ENCODE measurements at places on chromosomes 7 and 10. TPM values are rescaled to one million over a fixed set of nuclear protein-coding genes. Genes with fewer than 3 reads are reported as not detected.

TMEM254 gene
- 11.4 TPM for total RNA-seq

CLEC5A gene
- total RNA-seq: not detected

DDC gene
- total RNA-seq: 0.32 TPM

C10orf90 gene
- total RNA-seq: not detected

CYP3A7 gene
- not detected for total RNA-seq

OR6B1 gene
- total RNA-seq: not detected

PODXL gene
- 0.76 TPM for total RNA-seq

GPR15LG gene
- total RNA-seq: not detected

GJD4 gene
- total RNA-seq: not detected

MRM2 gene
- 40.5 TPM for total RNA-seq

FAM131B gene
- total RNA-seq: 1.3 TPM

CTNNA3 gene
- total RNA-seq: not detected

LRMDA gene
- not detected for total RNA-seq

MSS51 gene
- 2.6 TPM for total RNA-seq

PRPS1L1 gene
- total RNA-seq: not detected

HKDC1 gene
- total RNA-seq: 0.11 TPM

LRRD1 gene
- 0.09 TPM for total RNA-seq

TMEM229A gene
- total RNA-seq: not detected

CALML5 gene
- not detected for total RNA-seq

IRF5 gene
- total RNA-seq: 26.0 TPM

PTPRZ1 gene
- total RNA-seq: not detected

SMC3 gene
- total RNA-seq: 78.8 TPM

PDE6C gene
- total RNA-seq: not detected

VWC2 gene
- not detected for total RNA-seq

CALHM2 gene
- 20.3 TPM for total RNA-seq

ABCC2 gene
- 0.87 TPM for total RNA-seq

OR2A5 gene
- total RNA-seq: not detected

STAG3 gene
- 22.3 TPM for total RNA-seq

SLC39A12 gene
- not detected for total RNA-seq

DEPP1 gene
- total RNA-seq: 1.5 TPM

IFIT2 gene
- total RNA-seq: 0.82 TPM

MACC1 gene
- not detected for total RNA-seq

SORBS1 gene
- total RNA-seq: 0.43 TPM

WIPF3 gene
- not detected for total RNA-seq

WDR86 gene
- not detected for total RNA-seq

AKR1B1 gene
- 107 TPM for total RNA-seq

TFR2 gene
- 19.7 TPM for total RNA-seq

SIRT1 gene
- total RNA-seq: 25.3 TPM

ICA1 gene
- 4.8 TPM for total RNA-seq

VAX1 gene
- not detected for total RNA-seq

ELOVL3 gene
- not detected for total RNA-seq

NEUROG3 gene
- total RNA-seq: not detected

ATP6V0A4 gene
- not detected for total RNA-seq

ZNF735 gene
- total RNA-seq: not detected

PRLHR gene
- total RNA-seq: not detected

GHRHR gene
- not detected for total RNA-seq

HELLS gene
- 230 TPM for total RNA-seq

CRPPA gene
- 1.4 TPM for total RNA-seq

FANK1 gene
- 0.44 TPM for total RNA-seq
